ENCODE measurements at places on chromosomes 1 and 21. TPM values are rescaled to one million over a fixed set of nuclear protein-coding genes. Genes with fewer than 3 reads are reported as not detected.

SLC1A7 gene
- total RNA-seq: not detected

LORICRIN gene
- total RNA-seq: not detected

PCBP3 gene
- not detected for total RNA-seq

SH2D1B gene
- total RNA-seq: not detected

MIXL1 gene
- not detected for total RNA-seq

CASQ1 gene
- not detected for total RNA-seq

B3GALT5 gene
- total RNA-seq: 2.3 TPM

NMNAT2 gene
- total RNA-seq: 0.17 TPM

HTR6 gene
- total RNA-seq: not detected

RGS8 gene
- total RNA-seq: not detected

GSTM4 gene
- 12.2 TPM for total RNA-seq

CYP4X1 gene
- total RNA-seq: 0.17 TPM

ZNF695 gene
- 1.5 TPM for total RNA-seq

C1orf105 gene
- not detected for total RNA-seq
